Activated CD4-positive, alpha-beta T cell treated with anti-CD3 and anti-CD28 coated beads for 1 hour (primary cell): ENCODE measurements at places on chromosomes 6 and 20.

GRCh38 chr6:169158174-169158573 lies 95.5 kb downstream of the THBS2 start:
- no peak for DNase-seq

GRCh38 chr6:154615483-154616025 lies 105.1 kb upstream of the CNKSR3 start:
- no peak for DNase-seq

GRCh38 chr20:5484926-5485325 lies 168.2 kb upstream of the PROKR2 start:
- DNase-seq, result no peak

DNA sequence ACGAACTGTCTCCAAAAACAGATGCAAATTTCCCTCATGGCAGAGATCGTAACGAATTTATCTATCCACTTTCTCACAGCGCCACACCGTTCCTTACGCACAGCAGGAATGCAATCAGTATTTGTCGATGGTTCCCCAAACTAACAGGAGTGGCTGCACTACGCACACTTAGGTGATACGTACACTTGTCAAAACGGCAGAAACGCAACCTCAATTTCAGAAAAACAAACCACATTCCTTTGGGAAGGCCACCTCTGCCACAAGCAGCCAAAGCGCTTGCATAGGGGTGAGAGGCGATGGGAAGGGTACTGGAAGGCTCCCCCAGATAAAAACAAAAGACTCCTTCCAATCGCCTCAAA lies 638 bp downstream of the MDN1 start:
- no peak for DNase-seq

- no peak for DNase-seq
Measured at GRCh38 chr6:158860279-158860865, 41.2 kb upstream of the EZR start.

- no peak for DNase-seq
Measured at GRCh38 chr6:168359794-168360193, 40.2 kb upstream of the DACT2 start.

DNA sequence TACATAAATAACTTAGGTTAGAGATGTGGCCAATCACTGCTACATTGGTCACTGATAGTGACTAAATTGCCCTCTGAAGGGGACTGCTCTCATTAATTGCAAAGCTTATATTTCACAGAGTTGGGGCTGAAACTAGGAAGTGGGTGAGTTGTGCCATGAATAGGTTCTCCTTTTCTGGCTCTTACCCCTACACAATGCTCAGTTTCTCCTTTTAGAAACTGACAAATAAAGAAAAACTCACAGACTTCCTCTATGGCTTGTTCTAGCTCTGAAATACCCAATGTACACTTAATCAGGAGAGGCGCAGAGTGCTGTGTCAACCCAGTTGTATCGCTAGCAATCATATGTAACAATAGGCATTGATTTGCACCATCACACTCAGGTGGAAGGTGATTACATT lies 41.2 kb upstream of the PROKR2 start:
- no peak for DNase-seq

GRCh38 chr6:155895641-155896040 lies 440.0 kb upstream of the NOX3 start:
- no peak for DNase-seq

GRCh38 chr6:157236040-157236725 lies 87.1 kb downstream of the TMEM242 start:
- no peak for DNase-seq

DNA sequence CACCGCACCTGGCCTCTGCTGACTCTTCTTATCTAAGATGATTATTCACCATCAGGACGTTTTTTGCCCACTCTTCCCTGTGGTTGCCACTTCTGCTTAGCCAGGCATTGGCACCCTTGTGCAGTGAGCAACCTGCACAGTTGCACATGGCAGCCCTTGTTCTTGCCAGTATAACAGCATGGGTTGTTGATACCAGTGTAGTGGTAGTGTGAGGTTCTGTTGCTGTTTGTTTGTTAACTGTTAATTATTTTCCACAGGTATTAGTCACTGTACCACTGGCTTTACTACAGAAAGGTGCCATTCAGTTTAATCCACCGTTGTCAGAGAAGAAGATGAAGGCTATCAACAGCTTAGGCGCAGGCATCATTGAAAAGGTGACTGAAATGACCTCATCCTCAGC lies 52.1 kb downstream of the DEK start:
- no peak for DNase-seq

GRCh38 chr6:130674604-130675003 lies 152.6 kb upstream of the SMLR1 start:
- no peak for DNase-seq

DNA sequence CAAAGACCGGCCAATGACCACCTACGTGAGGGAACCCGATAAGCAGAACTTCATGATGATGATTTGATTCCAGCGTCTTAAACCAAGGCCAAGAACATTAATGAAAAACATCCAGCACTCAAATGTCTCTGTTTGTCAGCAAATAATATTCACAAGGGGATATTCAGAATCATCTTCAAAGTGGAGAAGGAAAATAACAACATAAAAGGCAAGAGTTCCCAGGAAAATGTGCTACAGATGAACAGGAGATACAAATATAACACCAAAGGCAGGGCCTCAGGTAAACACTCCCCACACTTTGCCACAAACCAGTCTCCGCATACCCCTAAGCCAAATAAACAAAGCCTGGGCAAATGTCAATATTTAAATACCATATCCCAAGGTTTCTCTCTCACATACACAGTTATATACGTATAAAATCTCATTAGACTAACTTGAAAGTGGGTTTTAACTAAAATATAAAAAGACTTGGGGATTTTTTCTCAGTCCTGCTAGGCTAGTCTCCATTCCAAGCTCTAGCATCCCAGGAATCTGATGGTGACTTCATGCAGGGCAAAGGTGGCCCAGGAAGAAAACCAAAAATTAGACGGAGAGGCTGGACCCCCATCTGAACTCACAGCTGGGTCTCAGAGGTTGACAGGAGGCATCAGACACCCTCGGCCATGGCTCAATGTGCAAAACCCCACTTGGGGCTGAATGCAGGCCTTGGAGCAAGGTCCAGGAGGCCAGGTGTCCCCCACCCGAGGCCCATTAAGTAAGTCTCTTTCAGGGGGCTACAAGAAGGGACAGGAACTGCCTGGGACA lies 32.1 kb downstream of the TRAM2 start:
- no peak for DNase-seq

DNA sequence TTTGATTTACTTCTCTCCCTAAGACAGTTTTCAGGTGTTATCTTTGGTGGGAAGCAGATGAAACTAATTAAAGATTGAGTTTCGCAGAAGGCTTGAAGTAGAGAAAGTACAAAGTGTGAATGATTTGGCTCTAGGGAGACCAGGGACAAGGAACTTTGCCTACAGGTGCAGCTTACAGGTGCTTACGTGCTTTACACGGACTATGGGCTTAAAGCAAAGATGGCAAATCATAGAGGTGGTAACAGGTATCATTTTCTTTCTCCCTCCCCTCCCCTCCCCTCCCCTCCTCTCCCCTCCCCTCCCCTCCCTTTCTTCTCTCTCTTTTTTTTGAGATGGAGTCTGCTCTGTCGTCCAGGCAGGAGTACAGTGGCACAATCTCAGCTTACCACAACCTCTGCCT lies 136.3 kb downstream of the SLC35B3 start:
- DNase-seq, result no peak

- no peak for DNase-seq
Measured at GRCh38 chr6:91569071-91569470, 982.2 kb upstream of the MAP3K7 start.

- no peak for DNase-seq
Measured at GRCh38 chr20:11261533-11262000, 587.8 kb upstream of the JAG1 start.

DNA sequence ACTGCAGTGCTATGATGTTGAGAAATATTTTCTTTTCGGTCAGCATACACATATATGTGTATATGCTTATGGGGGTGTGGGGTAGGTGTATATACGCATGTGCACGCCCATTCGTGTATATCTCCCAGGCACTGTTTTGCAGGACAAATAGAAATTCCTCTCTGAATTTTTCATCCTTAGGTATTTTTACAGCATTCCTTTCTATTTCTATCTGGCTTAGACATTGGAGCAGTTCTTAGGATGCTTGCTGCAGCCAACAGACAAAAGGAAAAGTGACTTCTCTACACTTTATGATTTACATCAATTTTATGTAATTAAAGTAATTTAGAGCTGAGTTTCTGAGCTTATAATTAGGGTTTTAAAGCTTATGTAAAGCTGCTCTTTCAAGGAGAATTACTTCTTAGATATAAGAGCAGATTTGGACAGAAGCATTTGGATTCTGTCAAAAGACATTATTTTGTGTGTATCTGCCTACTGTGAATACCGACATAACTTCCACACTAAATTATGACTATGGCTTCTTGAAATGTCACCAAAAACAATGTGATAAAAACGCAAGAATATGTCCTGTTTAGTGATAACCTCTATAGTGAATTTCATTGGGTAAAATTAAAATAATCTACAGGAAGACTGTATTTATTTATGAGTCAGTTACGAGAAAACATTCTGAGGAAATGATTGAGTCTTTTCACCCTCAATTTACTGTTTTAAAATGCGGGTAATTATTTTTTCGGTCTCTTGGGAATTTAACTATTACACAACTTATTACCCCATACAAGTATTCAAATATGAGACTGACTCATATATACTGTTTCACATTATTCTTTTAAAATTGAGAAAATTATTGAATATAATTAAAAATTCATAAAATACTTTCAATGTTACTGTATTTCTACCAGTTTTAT lies 21.3 kb upstream of the CEP43 start:
- DNase-seq, result no peak

GRCh38 chr20:22052025-22052650 lies 346.7 kb downstream of the PAX1 start:
- DNase-seq, result no peak

GRCh38 chr6:75852721-75853120 lies 103.7 kb downstream of the MYO6 start:
- DNase-seq, result no peak

DNA sequence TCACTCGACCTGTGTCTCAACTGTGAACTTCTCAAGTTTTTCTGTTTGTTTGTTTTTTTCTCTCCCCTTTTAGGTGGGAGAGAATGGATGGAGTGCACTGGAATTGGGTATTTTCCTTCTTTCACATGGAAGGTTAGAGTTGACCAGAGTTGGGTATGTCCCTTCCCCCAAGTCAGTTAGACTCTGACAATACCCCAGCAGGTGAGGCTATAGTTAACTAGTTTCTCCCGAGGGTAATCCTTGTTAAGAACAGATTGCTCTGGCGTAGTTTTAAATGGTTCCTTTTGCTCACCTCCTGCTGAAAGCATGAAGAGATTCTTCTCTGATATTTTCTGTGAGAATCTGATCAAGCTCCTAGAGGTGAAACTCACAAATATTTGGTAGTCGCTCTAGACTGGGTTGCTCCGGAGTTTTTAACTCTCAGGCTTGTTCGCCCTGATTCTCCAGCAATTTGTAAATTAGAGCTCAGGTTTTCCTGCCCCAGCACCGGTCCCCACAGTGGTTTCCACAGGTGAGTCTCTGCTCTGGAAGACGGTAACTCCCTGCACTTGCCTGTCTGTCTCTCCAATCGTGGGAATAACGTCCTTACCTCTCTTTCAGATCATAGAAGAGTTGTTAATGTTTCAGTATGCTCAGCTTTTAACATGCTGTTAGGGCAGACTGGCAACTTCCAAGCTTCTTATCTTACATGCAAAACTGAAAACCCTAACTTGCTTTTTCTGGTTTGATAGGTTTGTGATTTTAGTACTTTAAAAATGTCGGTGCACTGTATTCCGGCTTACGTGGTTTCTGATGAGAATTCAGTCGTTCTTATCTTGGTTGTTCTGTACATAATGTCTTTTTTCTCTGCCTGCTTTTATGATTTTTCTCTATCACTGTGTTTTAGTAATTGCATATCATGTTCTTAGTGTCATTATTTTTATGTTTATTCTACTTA lies 111.2 kb upstream of the HIVEP1 start:
- no peak for DNase-seq

DNA sequence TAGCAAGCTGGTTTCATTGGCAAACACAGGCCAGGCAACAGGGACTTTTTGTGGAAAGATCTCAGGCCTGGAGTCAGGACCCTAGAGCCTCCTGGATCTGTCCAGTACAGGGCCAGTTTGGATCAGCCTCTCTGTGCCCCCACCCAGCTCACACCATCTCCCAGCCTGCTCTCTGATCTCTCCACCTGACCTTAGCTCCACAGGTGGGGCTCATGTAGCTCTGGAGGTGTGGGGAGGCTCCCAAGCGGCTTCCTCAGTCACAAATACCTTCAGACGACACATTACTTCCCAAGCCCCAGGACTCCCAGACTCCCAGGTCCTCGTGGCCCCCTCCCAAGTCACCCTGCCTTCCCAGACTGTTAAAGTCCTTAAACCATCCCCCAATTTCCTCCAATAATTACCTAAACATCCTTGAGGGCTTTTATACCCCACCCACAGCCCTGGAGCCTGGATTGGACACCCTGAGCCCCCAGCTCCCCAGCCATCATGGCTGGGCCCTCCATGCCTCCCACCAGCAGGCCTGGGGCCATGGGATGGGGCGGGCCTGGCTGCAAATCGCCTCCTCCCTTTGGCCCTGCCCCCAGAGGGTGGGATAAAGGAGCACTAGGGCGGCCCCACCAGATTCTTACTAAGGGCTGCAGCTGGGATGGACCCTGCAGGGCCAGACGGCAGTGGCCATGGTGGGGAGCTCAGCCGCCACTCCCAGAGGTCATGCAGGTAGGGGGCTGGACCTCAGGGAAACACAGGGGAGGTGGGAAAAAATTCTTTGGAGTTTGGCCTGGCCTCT lies 15.9 kb upstream of the FANCE start:
- DNase-seq, result no peak

- no peak for DNase-seq
Measured at GRCh38 chr6:161409353-161409752, 135.5 kb upstream of the AGPAT4 start.

GRCh38 chr6:165829376-165829775 lies 166.3 kb upstream of the PDE10A start:
- DNase-seq, result no peak
